Fibroblast of lung (primary cell): ENCODE measurements at places on chromosomes 4 and X. TPM values are rescaled to one million over a fixed set of nuclear protein-coding genes. Genes with fewer than 3 reads are reported as not detected.
A peak's percentile ranks its signal among the peaks of the same experiment; 100 is the strongest.

The XK gene
- polyA plus RNA-seq = 0.03 and 0.08 TPM in 2 replicates

The GPR119 gene
- not detected in 2 replicates for polyA plus RNA-seq

DNA sequence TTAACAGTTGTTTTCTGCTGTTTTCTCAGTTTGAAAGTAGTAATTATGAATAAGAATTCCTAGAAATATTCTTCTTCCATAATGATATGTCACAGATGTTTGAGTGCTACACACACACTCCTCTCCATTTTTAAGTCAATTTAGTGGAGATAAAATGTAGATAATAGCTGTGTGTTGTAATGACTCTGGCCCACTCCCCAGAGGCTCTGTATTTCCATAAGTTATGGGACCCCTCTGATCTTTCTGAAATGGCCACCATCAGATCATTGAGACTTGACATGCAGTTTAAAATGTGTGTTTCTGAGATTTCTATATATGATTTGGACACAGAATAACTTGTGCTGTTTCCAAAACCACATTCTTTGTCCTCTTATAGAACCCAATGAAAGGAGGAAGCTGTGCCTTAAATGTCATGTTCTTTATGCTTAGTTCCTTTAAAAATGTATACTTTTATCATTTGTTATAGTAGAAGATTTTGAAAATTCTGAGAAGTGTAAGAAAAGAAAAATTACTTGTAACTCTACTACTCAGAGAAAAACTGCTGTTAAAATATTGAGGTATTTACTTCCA is 46.4 kb downstream of the GAB1 start:
- no peak for DNase-seq

DNA sequence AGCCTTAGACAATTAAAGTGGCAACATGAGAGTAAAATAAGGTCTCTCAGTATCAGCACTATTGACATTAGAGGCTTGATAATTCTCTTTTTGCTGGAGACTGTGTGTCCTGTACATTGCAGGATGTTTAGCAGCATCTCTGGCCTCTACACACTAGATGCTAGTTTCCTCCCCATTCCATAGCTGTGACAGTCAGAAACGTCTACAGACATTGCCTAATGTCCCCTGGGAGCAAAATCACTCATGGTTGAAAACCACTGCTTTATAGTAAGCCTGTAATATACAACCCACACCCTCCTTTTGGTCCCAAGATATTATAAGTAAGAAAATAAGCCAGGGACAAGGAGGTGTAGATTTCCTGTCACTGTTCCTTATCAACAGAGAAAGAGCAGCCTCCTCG is 166.0 kb downstream of the FRMPD4 start:
- no peak for DNase-seq

- no peak for DNase-seq
Measured at GRCh38 chrX:107522901-107523300, 73.4 kb downstream of the FRMPD3 start.

DNA sequence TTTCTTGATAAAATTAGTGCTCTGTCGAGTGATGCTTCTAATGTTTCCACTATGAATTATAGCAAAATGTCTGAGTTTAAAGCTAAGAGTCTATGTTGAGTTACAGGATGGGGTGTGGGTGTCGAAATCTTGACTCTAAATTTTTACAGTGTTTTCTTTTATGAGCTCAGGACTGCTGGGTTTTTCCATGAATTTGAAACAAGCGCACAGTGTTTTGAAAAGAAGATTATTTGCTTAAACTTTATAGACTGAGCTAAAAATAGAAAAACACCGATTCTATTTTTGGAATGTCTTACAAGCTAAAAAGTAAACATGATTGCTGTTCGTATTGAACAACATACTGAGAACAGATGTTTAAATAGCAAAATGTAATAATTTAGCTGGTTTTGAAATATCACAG is 7.5 kb downstream of the PTTG2 start:
- DNase-seq = peak; percentile 35

DNA sequence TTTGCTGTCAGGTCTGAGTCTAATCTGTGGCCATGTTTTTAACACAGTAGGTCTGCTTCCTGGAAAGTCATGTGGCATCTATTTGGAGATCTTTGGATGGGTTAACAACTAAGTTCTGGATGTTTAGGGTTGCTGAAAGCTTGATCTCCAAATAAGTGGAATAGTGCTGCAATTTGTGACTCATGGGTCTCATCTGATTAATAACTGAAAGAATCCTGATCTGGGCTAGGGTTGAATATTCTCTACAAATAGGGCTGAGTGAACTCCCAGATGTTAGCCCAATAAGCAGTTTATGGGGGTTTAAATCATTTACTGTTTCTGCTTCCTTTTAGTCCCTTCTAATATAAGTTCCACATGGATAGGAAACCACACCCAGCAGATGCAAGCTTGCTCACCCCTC is 23.1 kb downstream of the CT47C1 start:
- no peak for DNase-seq

DNA sequence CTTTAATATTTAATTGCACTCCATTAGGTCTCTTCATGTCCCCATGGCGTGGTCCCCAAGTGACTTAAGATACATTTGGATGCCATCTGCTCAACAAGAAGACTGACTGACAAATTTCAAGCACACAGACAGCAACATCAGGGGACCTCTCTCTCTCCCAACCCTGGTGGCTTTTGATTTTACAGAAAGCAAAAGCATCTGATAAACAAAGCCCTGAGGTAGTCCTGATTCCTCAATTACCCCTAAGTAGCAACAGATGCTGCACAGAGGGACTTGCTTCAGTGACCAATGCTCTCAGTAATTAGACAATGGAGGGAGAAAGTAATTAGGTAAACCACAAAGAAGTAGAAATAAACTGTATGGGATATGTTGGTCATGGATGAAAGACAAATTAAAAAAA is 426.4 kb downstream of the INPP4B start:
- DNase-seq = no peak

DNA sequence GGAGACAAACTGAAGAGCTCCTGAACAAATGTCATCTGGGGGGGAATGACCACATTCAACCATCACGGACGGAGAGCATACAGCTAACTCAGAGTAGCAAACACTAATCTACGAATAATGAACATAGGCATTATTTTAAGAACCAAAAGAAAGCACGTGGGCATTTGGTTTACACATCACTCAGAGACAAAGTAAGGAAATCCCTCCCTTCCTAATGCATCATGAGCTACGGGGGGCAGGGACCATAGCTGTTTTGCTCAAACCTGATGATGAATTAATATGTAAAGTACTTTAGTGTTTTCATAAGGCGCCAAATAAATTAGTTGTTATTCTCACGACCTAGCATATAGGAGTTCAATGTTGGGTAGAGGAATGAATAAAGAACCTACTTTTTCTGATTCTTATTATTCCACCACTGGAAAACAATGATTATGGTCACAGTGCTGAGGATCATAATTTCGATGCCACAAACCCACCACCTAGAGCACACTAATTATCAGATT is 11.7 kb upstream of the TMEM156 start:
- DNase-seq = no peak
